ENCODE measurements at places on chromosomes 2 and 18.
A peak's percentile ranks its signal among the peaks of the same experiment; 100 is the strongest.

- DNase-seq, result peak; percentile 74
Measured at GRCh38 chr2:1625281-1626001, 118.9 kb downstream of the PXDN start.

- DNase-seq, result no peak
Measured at GRCh38 chr18:68298330-68298729, 416.6 kb downstream of the TMX3 start.

GRCh38 chr18:31612124-31612523 is 20.4 kb downstream of the TTR start:
- no peak for DNase-seq

- no peak for DNase-seq
Measured at GRCh38 chr18:7301094-7301493, 70.2 kb downstream of the LRRC30 start.

DNA sequence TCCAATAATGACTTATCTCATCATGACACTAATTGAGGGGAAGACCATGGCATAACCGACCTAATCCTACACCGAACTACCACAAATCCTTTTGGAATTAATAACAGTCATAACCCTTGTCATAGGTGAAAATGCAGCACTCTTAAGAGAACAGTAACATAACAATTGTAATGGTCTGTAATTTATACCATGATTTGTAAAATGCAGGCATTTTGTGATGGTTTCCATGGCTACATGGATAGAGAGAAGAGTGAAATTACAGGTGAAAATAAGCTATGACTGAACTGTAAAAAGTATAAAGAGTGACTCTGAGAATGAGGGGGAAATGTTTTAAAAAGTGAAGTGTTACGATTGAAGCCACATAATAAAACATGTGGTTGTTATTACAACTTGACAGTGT is 494.1 kb upstream of the SLC39A10 start:
- no peak for DNase-seq

DNA sequence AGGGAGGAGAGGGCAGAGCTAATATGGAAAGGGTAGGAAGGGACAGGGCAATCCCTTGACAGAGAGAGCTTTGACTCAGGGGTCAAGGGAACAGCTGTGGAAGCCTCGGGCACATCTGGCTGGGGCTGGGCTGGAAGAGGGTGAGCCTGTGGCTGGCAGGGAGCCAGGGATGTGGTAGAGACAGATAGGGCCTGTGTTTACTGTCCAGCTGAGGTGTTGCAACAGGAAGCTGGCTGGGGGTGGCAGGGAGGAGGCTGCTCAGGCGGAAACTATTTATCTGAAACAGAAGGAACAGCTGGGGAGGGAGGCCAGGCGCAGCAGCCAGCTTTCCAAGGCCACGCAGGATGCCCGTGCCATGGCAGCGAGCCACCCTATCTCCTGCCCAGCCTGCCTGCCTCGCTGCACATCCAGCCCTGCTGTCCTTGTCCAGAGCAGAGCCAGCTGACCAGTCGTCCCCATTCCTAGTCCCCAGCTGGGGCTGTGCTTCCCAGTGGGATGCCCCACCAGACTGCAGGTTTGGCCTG is 264.7 kb downstream of the CYP26B1 start:
- DNase-seq, result peak; percentile 69

- DNase-seq, result no peak
Measured at GRCh38 chr2:234074751-234075517, 24.4 kb downstream of the SPP2 start.

DNA sequence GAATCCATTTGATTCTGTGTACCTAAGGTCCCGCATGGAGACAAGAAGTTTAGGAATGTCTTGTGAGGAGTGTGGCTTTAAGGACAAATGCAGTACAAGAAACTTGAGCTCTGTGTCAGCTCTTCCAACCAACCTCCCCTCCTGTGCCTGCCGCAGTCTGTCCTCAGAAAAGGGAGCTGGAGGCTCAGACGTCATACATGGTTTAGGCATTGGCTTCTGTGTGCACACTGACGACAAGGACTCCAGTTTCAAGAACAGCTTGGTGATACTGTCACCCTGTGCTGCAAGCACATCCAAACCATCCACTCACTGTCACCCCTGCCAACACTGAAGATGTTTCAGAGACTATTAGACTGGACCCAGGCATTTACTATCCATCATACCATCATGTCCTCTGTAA is 470.4 kb downstream of the IRS1 start:
- DNase-seq, result peak; percentile 16

DNA sequence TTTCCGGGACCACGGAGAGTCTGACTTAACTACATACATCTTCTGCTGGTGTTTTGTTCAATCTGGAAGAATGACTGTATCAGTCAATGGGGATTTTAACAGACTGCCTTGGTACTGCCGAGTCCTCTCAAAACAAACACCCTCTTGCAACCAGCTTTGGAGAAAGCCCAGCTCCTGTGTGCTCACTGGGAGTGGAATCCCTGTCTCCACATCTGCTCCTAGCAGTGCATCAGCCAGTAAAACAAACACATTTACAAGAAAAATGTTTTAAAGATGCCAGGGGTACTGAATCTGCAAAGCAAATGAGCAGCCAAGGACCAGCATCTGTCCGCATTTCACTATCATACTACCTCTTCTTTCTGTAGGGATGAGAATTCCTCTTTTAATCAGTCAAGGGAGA is 23.1 kb downstream of the ICOS start:
- DNase-seq, result no peak

- no peak for DNase-seq
Measured at GRCh38 chr18:74595431-74595830, 2.2 kb upstream of the ZNF407 start.

DNA sequence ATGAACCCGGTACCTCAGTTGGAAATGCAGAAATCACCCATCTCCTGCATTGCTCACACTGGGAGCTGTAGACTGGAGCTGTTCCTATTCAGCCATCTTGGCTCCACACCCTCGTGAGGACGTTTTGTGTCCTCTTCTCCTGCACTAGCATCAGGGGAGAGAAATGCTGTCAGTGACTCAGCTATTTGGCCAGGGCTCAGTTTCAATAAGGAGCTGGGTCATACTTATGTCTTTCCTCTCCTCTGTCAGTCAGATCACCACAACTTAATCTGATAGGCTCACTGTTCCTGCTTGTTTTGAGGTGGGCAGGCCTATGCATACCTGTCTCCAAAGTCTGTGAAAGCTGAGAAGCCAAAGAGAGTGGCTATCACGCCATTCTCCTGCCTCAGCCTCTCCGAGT is 921.2 kb downstream of the DCC start:
- DNase-seq, result no peak

GRCh38 chr2:67389286-67389685 is 7.8 kb upstream of the ETAA1 start:
- peak; percentile 17 for DNase-seq

- no peak for DNase-seq
Measured at GRCh38 chr18:44539926-44540325, 140.8 kb upstream of the SETBP1 start.

GRCh38 chr2:240202586-240202985 is 62.1 kb upstream of the OTOS start:
- no peak for DNase-seq

DNA sequence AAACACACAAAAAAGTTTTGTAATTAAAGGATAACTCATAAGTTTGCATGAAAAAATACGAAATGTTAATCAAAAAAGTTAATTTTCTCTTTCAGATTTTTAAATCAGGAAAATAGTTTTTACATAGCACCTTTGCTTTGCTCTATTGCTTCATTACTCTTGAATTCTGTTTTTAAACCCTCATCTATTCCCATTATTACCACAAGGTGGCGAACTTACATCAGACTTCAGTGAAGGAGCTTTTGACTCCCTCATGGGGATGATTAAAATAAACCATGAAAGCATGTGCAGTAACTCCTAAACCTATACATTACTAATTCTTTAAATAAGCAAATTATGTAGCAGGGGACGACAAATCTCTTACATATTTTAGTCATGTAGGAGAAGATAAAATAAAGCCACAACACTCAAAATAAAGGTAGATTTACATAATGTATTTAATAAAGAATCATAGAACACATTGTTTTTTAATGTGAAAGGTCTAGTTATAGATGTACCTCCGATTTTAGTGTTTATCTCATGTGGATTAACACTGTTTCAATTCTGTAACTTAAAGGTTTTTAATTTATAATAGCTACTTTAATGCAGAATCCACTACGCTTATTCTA is 105.2 kb downstream of the NETO1 start:
- DNase-seq, result no peak

DNA sequence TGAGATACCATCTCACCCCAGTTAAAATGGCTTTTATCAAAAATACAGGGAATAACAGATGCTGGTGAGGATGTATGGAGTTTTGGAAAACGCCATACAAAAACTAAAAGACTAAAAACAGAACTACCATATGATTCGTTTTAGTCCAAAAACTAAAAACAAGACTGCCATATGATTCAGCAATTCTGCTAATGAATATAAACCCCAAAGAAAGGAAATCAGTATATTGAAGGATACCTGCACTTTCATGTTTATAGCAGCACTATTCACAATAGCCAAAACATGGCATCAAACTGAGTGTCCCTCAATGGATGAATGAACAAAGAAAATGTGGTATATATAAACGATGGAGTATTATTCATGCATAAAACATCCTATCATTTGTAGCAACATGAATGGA is 224.4 kb upstream of the MC4R start:
- DNase-seq, result no peak

GRCh38 chr2:239234191-239235175 is 166.3 kb downstream of the HDAC4 start:
- no peak for DNase-seq

GRCh38 chr2:165428926-165429325 is 40.6 kb upstream of the CSRNP3 start:
- DNase-seq, result no peak

GRCh38 chr2:175371378-175371777 is 189.9 kb upstream of the ATP5MC3 start:
- no peak for DNase-seq
